ENCODE measurements at places on chromosomes 4 and X. TPM values are rescaled to one million over a fixed set of nuclear protein-coding genes. Genes with fewer than 3 reads are reported as not detected.

- DNase-seq, result no peak
Measured at GRCh38 chr4:67624939-67625338, 66.4 kb downstream of the STAP1 start.

Gene DMP1
- polyA plus RNA-seq, result not detected

Gene TRO
- polyA plus RNA-seq, result 137 TPM

GRCh38 chr4:896216-896615 is 35.9 kb downstream of the GAK start:
- no peak for DNase-seq

DNA sequence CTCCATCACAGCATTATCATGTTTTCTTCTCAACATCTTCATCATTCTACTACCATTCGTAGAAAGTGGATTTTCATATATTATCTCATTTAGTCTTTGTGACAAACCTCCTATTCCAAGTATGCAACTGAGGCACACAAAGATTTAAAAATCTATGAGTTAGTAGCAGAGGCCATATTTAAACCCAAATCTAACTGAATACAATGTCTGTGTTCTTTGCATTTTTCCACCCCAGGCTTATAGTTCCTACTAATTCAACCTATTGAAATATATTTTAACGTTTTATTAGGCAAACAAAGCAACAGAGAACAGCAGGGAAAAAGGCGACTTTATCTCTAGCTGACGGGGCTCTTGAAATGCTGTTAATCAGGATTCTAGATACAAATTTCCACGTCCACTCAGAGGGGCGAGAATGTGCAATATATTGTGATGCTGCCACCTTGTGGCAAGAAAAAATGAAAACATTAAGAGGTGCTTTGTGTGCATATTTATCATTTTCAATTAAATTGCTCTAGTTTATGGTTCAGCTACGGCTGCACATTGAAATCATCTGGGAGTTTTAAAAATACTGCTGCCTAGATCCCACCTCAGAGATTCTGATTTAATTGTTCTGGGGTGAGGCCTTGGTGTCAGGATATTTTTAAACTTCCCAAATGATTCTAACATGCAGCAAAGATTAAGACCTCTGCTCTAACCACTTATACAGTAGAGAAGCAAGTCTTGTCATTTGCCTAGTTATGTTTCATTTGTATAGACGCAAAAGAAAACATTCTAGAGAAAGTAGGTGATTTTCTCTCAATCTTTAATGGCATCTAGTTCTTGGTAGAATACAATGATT is 315.9 kb downstream of the MAPK10 start:
- DNase-seq, result peak; percentile 70

DNA sequence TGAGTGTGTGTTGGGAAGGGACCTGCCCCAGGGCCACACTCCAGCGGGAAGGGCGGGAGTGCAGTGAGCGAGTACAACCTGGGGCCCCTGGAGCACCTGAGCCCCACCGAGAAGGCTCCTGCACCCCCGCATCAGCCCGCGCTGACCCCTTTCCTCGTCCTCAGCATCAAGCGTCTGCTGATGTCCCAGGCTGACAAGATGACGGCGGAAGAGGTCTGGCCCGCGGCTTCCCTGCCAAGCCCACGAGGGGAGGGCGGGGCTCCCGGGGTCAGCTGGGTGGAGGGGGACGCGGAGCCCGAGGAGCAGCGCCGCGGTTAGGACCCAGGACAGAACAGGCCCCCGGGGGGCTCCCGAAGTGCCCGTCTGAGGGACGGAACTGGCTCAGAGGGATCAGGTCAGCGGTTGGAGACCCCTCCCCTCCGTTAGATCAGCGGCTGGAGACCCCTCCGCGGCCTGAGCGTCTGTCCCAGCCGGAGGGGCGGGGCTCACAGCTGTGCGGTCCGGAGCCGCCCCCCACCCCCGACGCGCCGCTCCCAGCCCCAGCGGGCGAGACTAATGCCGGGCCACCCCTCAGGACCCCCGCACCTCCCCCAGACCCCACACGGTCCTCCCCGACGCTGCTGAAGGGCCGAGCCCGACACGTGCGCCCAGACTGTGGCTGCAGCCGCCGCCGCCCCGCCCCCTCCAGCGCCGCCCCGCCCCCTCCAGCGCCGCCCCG is 6.7 kb downstream of the MYL5 start:
- no peak for DNase-seq

DNA sequence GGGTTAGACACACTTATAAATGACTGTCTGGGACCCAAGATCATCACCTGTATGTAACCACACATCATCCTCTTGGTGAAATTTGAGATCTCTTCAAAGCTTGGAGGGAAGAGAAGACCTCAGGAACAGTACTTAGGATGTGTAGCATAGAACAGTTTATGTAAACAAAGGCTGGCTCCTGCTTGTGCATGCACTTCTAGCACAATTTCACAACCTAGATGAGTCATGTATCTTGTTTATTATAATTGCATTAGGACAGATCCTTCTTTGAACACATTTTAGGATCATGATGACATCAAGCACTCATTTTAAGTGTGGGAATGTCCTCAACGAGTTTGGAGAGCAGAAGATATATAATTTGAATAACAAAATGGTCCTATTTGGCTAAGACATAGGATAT is 26.3 kb upstream of the ZMAT1 start:
- DNase-seq, result no peak

GRCh38 chr4:101328063-101328602 is 19.2 kb downstream of the PPP3CA start:
- no peak for DNase-seq

Gene KCNE5
- 4.1 TPM for polyA plus RNA-seq

DNA sequence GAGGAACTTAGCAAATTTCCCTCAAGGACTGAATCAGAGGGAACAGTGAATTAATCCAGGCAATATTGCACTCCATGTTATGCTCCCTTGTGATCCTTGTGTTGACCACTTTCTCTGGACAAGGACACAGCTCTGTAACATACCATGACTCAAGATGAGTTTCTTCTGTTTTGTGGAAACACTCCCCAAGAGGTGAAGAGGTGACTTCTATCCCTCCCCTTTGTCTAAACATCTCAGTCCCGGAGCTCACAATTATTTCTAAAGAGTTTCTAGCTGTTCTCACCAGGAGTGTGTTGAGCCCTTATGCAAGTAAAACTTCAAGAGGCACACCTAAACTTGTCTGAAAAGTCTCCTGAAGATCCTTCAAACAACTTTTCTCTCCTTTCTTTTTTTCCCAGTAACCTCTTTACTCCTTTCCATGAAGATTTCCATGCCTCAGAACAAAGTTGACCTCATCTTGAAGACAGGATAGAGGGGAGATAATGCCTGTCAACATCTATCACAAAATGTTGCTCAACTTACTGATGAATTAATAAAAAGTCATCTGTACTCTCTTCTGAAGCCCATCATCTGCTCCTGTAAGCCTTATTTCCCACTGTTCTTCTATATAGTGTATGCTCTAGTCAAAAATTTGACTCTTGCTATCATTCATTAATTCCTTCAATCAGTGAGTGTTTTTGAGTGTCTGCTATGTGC is 429.1 kb downstream of the SPRY1 start:
- no peak for DNase-seq

GRCh38 chrX:56791456-56791855 is 62.4 kb downstream of the NBDY start:
- no peak for DNase-seq

DNA sequence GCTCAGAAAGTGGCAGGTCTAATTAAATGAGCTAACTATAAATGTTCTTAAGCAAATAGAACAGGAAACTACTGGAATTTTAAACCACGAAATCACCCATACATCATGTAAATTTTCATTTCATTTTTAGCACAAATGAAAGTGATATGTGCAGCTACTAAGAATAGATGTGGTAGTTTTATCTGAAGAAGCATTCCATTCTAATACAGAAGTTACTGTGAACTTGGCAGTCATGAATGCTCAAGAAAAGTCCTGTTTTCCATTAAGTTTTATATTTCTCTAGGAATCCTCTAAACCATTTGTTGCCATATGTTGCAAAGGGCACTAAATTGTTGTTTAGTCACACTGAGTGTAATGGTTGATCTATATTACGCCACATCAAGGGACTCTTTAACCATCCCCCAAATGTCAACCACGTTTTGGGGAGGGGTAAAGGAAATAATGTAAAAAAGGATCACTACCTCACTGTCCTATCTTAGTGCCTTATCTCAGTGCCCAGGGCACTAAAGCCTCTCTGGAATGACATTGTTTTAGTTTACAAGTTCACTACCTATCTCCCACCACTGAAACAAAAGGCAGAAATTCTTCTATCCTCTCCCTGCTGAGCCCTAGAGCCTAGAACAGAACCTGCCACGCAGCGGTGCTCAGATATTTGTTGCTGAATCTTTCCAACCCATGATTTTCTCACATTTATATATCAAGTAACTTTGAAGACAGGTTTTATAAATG is 118.0 kb downstream of the SHISA3 start:
- DNase-seq, result no peak

DNA sequence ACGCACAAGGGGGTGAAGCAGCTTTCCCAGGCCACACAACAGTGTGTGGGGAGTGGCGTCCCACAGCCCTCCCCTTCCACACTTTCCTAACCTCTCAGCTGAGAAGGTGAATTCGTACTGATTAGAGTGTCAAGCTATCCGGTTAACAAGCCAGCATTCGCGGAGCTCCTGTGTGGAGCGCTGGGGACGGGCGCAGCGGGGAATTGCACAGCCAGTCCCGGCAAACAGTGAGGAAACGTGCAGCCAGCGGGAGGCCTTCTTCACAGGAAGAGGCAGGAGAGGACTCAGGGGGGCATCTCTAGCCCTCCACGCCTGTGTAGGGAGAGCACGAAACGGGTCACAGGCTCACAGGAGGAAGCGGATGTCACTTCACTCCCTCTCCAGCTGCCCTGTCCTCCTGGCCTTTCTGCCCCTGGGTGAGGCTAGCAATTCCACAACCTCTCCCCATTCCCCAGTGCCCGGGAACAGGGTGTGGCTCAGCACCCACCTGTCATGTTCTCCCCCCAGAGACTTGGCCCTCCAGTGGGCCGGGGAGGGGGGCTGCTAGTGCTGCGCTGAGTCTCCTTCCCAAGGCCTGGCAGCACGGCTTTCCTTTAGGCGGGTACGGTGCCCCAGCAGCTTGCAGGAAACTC is 117.3 kb downstream of the CPZ start:
- no peak for DNase-seq

- DNase-seq, result no peak
Measured at GRCh38 chrX:45842207-45842925, 641.7 kb upstream of the DIPK2B start.

DNA sequence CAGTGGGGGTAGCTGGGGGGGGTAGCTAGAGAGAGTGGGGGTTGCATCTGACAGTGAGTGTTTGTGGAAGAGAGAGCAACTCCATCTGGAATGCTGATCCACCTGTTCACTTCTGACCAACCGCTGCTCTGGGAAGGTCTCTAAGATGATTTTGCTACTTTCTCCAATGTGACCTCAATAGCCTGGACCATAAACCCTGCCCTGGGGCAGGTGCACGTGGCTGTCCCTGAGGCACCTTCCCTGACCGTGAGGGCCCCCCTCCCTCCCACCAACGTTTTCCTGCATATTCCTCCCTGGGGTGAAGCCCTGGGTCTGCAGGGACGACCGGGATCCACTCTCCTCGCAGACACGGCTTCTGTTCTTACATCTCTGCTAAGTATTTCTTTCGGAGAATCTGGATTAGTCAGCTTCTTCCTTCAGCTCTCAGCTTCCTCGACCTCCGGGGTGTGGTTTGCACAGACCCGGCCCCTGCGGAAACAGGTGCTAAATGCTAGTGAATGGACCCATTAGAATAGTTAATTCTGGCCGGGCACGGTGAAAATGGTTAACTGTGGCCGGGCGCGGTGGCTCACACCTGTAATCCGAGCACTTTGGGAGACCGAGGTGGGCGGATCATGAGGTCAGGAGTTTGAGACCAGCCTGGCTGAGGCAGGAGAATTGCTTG is 21.4 kb upstream of the PLCXD1 start:
- DNase-seq, result no peak

Gene ABLIM2
- 7.3 TPM for polyA plus RNA-seq

Gene DCAF4L1
- polyA plus RNA-seq, result 0.24 TPM

GRCh38 chr4:113825272-113825671 is 63.7 kb upstream of the CAMK2D start:
- DNase-seq, result no peak

Gene WDR17
- polyA plus RNA-seq, result 7.4 TPM

Gene VCX3A
- polyA plus RNA-seq, result not detected

Gene ACOX3
- polyA plus RNA-seq, result 26.0 TPM

- no peak for DNase-seq
Measured at GRCh38 chr4:47374477-47374876, 89.0 kb downstream of the COMMD8 start.

DNA sequence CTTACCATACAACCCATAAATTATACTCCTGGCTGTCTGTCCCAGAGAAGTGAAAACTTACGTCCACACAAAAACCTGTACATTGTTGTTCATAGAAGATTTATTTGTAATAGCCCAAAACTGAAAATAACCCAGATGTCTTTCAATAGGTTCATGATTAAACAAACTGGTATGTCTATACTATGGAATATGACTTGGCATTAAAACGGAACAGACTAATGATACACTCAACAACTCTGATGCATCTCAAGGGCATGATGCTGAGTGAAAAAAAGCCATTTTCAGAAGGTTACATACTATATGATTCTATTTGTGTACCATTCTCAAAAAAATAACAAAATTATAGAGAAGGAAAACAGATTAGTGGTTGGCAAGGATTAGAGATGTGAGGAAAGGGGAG is 11.6 kb upstream of the MND1 start:
- DNase-seq, result no peak

- no peak for DNase-seq
Measured at GRCh38 chrX:58025979-58026378, 115.7 kb upstream of the ZXDA start.

Gene TMEM255A
- 1.9 TPM for polyA plus RNA-seq

GRCh38 chrX:138917781-138918180 is 206.3 kb upstream of the FGF13 start:
- DNase-seq, result no peak

Gene DUSP21
- not detected for polyA plus RNA-seq

GRCh38 chr4:42397635-42398170 is 415 bp downstream of the SHISA3 start:
- DNase-seq, result no peak

Gene RXFP1
- 7.8 TPM for polyA plus RNA-seq

Gene C4orf51
- not detected for polyA plus RNA-seq

- peak; percentile 74 for DNase-seq
Measured at GRCh38 chrX:153922932-153923857, 2.9 kb downstream of the ARHGAP4 start.

Data from left lung (tissue), 14 donors.